HT-29 (cell line): ENCODE measurements at places on chromosomes 2 and 18.
A peak's percentile ranks its signal among the peaks of the same experiment; 100 is the strongest.

- DNase-seq: no peak
These were observed 1390.5 kb upstream of the ZEB2 start for GRCh38 chr2:145910416-145910815.

GRCh38 chr2:34403512-34403911 is 804.4 kb upstream of the FAM98A start:
- no peak for DNase-seq

DNA sequence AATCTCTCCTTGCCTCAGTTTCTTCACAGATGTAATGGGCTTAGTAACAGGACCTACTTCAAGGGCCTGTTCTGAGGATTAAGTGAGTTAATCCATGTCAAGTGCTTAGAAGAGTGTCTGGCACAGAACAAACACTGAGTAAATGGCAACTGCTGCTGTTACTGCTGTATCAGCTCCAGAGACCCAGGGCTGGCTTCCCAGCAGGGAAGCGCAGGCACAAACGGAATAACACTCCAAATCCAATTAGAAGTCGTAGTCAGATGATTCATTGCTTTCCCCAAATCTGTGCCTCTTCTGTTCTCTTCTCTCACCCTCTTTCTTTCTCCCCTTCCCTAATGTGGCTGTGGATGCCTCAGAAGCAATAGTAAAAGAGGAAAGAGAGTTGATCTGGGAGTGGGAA is 101.1 kb upstream of the FZD7 start:
- DNase-seq: no peak

DNA sequence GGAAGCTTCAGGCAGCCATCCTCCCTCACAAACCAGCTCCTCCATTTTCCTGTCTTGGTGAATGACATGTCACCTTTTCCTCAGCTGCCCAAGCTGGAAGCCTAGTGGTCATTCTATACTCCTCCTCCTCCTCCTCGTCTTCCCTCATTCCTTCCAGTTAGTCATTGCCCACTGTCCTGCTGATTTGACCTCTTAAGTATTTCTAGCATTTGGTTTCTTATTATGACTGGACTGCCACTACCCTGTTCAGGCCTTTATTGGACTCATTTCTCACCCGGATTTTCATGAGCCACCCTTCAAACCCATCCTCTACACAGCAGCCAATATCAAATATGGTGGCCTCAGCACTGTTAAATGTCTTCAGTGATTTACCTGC is 21.9 kb upstream of the MGAT5 start:
- no peak for DNase-seq

DNA sequence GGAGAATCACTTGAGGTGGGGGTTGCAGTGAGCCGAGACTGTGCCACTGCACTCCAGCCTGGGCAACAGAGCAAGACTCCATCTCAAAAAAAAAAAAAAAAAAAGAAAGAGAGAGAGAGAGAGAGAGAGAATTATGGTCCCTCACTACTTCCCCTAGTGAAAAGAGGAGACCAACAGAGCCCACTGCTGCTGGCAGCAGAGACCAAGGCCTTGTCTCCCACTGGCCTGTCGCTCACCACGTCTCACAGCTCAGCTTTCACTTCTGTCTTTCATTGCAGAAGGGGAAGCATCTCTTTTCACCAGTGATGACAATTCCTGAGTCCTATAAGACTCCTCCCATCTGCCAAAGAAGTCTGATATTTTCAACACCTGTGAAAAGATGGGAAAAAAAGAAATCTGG is 81.3 kb downstream of the CLHC1 start:
- no peak for DNase-seq

DNA sequence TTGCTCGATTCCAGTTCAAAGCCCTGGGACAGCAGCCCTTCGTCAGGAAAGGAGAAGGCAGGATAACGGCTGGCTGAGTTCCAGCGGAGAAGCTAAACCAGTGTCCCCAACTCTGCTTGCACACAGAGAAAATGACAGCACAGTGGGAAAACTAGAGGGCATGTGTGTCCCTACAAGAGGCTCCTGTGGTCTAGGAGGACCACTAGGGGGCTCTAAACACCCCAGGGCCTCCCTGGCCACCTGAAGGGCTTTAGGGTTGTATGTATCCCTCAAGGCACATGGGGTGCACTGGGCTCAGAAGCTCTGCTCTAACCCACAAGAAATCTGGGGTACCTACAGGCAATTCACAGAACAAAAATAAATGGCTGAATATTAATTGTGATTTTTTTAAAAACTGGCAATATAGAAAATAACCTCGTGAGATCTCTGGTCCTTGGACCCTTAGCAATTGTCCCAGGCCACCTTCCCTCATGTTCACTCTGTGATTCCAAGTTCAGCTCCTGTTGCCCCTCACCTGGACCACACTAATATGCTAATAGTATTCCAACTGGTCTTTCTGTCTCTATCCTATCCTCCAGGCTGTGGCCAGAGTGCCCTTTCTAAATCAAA is 17.5 kb downstream of the STAT1 start:
- DNase-seq: peak; percentile 67

- DNase-seq: no peak
These were observed 81.3 kb downstream of the RTTN start for GRCh38 chr18:70124139-70124538.

DNA sequence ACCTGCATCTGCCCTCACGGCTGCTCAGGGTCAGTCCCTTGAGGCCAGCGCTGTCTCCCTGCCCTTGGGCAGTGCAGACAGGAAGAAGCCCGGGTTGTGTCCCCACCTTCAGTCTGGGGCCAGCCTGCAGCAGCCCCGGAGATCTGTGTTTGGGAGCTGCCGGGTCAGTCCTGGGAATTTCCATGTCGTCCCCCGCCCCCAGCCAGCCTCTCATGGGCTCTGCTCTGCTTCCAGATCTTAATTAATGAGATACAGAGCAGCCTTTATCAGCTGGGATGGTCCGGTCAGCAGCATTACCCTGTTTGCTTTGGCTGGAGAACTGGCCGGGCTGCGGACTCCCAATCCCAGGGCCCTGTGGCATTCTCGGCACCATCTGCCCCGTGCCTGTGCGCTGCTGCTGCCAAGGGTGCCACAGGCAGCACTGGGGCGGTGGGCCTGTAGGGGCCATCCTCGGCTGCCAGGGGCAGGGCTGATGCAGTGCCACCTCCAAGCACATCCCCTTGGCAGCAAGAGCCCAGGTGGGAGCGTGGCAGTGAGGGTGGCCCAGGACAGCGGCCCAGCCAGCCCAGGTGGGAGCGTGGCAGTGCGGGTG is 2.4 kb downstream of the BOK start:
- no peak for DNase-seq

DNA sequence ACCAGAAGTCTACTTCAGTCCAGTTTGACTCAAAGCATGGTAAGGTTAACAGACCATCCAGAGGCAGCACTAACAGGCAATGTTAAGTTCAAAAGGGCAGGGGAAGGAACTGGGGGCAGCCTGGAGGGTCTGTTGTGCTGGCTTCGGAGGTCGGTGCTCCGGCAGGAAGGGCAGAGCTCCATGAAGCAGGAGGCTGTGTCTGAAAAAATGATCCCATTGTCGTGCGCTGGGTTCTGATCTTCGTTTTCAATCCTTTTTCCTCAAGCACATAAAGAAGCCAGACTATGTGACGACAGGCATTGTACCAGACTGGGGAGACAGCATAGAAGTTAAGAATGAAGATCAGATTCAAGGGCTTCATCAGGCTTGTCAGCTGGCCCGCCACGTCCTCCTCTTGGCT is 21.9 kb upstream of the DLX1 start:
- no peak for DNase-seq

DNA sequence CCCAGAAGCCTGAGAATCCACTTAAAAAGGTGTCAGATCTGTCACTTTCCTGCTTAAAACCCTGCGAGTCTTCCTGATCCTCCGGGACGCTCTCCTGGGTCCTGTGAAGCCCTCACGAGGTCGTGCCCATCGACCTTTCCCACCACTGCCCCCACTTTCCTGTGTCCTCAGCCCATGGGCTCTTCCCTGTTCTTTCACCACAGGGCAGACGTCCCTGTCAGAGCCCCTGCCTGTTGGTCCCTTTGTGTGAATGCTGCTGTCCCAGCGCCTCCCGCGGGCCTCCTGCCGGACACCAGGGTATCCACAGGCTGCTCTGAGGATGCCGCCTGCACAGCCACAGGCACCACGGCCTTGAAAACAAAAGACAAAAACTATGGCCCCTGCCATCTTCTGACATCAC is 125.6 kb downstream of the TMEM18 start:
- no peak for DNase-seq

DNA sequence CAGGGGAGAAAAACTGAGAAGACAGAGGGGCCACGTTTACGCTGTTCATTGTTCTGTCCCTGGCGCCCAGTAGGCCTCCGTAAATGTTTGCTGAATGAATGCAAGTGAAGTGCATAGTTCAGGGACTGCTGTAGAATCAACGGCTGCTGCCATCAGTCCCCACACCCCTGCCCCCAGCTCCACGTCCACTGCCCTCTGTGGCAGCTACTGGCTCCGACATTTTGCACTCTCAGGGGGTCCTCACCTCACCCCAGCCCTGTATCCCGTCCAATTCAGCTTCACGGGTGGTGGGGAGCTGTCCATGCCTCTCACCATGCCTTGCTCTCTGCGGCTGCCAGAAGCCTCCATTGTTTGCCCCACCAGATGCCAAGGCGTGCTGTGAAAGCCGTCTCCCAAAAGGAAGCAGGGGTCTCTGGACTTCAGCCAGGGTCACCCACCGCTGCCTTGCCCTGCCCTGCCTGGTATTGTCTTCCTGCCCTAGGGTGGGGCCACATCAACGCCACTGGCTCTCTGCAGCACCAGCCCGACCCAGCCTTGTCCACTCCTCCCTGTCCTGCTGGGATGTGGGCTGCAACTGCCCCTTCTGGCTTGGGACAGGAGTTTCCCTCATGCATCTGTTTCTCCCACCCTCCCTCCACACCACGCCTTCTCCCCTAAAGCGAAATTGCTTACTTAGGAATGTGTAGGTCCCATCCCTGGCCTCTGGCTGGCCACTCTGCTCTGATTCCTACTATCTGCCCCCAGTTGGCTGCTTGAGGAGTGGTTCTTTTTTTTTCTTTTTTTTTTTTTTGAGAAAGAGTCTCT is 86.0 kb downstream of the RHOB start:
- no peak for DNase-seq

DNA sequence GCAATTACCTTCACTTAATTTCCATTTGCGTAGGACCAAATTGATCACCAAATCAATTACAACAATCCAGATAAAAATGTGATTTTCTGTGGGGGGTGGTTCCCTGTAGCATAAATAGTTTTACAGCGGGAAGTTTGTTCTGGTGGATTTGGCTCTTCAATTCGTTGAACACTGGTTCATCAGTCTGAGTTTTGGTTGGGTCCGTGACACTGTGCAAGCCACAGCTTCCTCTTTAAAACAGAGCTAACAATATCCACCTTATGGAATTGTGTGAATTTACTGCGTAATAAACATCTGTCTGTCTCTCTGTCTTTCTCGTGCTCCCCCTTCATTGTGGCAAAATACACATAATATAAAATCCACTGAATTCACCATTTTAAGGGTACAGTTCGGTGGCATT is 310.8 kb downstream of the TGIF1 start:
- no peak for DNase-seq

- no peak for DNase-seq
These were observed 142.9 kb upstream of the NDUFV2 start for GRCh38 chr18:8959551-8960135.

DNA sequence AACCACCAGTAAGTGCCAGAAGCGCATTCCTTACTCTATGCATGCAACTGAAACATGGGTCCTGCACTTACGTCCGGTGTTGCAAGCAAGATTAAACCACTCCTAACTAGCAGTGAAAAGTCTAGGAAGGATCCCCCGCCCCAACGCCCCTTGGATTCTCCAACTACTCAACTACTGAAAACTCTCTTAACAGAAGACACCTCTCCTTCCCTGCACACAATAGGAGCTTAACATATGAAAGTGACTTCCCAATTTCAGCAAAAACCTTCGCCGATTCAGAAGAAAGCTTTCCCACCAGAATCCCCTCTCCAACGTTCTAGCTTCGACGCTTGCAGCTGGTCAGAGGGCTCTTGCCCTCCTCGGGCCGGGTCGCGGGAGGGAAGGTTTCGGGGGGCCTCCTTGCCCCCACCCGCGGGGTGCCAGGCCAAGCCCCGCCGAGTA is 578 bp downstream of the IWS1 start:
- DNase-seq: no peak

- no peak for DNase-seq
These were observed 95.7 kb downstream of the BIN1 start for GRCh38 chr2:127011231-127011661.

- DNase-seq: no peak
These were observed 27.5 kb upstream of the CHRNA1 start for GRCh38 chr2:174791746-174792280.

- DNase-seq: no peak
These were observed 252.6 kb downstream of the EXOC6B start for GRCh38 chr2:72573232-72573631.

GRCh38 chr2:27148801-27149439 is at the start of gene TCF23:
Gene TCF23, plus strand, starts transcription at chr2:27149004. Its CDS starts 130 bp downstream, at chr2:27149134.
- no peak for DNase-seq

- DNase-seq: no peak
These were observed 200.6 kb downstream of the WDR7 start for GRCh38 chr18:56851774-56852173.

- DNase-seq: no peak
These were observed 36.6 kb downstream of the ARL6IP6 start for GRCh38 chr2:152755029-152755428.

- DNase-seq: no peak
These were observed 94.0 kb downstream of the PXDN start for GRCh38 chr2:1650085-1650872.

DNA sequence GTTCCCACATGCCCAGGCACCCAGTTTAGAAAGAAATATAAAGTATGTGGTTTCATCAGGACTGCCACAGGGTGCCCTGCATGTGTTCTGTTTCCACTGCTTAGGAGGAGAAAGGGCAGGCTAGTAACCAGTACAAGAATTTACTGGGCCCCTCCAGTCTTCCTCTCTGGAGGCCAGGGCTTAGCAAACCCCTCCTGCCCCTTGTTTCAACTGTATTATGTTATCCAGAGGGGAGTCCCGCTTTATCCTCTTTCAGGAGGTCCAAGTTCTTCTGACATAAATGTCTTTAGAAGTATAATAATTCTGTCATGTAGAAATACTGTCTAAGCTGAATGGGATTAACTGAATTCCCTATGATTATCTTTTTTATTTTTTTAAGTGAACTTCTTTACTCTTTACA is 132.1 kb downstream of the WDSUB1 start:
- DNase-seq: no peak

DNA sequence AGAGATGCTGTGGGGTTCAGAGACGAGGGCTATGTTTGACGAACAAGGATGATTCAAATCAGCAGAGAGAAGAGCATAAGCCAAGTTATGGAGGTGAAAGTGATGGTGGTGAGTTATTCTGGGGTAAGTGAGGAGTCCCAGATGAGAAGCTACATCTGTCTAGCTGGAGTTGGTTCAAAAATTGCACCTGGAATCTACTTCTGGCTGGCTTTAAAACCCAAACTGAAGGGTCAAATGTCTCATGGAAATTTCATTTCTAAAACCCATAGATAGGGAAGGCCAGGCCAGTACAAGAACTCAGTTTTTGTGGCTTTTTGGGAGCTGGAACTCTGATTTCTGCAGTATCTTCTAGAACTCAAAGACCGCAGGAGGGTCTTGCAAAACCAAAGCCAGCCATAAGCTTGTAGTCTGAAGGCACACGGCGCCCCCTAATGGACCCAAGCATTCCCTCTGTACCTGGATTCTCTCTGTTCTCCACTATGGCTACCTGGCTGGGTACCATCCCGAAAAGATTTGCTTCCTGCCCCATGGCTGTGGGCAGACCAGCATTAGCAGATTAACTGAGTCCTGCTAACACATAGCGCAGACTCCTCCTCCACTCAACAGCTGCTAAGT is 229.1 kb upstream of the SLC14A2 start:
- DNase-seq: peak; percentile 34

- no peak for DNase-seq
These were observed 28.1 kb upstream of the SLC35G4 start for GRCh38 chr18:11581286-11581685.
